Uterine smooth muscle cell (primary cell): ENCODE measurements at places on chromosomes 12 and 14. TPM values are rescaled to one million over a fixed set of nuclear protein-coding genes. Genes with fewer than 3 reads are reported as not detected.

The CD163L1 gene
- under 0.01 and 0.22 TPM in 2 replicates for total RNA-seq

The CLEC1B gene
- total RNA-seq: not detected in 2 replicates

The DUSP16 gene
- total RNA-seq: 10.2 and 11.7 TPM in 2 replicates

The MDGA2 gene
- 0.11 TPM in 1 of 2 replicates, not detected in the other for total RNA-seq

The JPH4 gene
- under 0.01 TPM in 1 of 2 replicates, not detected in the other for total RNA-seq

The ERBB3 gene
- 0.11 and 0.75 TPM in 2 replicates for total RNA-seq

The RGS6 gene
- total RNA-seq: not detected in 2 replicates
